ENCODE measurements at places on chromosomes 6 and 20.

GRCh38 chr20:57991211-57991881 is 237.1 kb downstream of the ANKRD60 start:
- no peak for DNase-seq

DNA sequence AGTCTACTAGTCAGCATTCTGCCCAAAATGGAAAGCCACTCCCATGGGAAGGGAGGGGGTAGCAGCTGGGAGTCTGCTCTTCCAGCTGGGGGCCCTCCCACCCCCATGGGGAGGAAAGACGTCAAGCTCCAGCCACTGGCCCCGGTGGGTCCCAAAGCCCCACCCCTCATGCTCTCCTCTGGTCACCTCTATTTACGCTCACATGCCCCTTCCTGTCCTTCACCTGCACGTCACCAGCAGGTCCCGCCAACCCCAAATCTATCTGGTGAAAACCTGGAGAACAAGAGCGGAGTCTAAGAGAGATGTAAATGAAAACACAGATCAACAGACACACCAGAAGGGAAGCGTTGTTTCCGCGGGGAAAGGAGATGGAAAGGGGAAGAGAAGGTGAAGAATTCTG is 30.0 kb upstream of the ZBP1 start:
- no peak for DNase-seq

DNA sequence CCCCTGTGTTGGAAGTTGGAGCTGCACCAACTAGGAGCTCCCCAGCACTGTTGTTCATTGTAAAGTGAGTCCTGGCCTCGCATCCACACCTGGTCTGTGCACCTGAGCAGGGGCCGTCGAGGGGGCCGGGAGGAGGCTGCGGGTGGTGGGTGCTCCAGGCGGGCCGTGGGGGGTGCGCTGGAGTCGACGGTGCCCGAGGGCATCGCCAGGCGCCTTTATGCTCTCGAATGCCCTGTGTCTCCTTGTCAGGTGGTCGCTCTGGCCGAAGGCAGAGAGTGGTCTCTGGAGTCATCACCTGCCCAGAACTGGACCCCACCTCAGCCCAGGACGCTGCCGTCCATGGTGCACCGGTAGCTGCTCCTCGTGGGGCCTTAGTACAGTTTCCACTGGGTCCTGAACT is 4.3 kb downstream of the ARFGAP1 start:
- DNase-seq = no peak

DNA sequence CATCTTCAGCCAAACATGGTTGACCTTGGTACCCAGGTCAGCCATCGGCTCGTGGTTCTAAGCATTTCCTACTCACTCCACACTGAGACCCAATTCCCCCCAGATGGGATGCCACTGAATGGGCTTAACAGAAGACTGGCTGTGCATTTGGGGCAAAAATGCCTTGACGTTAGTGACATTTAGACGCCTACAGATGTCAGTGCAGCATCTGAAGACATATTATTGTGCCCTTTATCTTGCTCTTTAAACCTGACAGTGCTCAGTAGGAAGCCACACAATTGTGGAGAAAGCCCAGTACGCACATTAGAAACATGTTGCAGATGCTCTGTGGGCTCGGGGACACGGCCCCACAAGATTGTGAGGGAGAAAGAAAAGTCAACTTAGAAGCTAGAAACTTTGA is 414.7 kb downstream of the PTPRT start:
- no peak for DNase-seq

- DNase-seq = no peak
These were observed 176.7 kb downstream of the LAMA2 start for GRCh38 chr6:129059650-129060049.

DNA sequence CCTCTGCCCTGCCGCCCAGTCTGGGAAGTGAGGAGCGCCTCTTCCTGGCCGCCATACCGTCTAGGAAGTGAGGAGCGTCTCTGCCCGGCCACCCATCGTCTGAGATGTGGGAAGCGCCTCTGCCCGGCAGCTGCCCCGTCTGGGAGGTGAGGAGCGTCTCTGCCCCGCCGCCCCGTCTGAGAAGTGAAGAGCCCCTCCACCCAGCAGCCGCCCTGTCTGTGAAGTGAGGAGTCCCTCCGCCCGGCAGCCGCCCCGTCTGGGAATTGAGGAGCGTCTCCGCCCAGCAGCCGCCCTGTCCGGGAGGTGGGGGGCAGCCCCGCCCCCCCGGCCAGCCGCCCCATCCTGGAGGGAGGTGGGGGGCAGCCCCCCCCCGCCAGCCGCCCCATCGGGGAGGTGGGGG is 27.8 kb downstream of the SNHG17 start:
- DNase-seq = no peak

- DNase-seq = no peak
These were observed 14.5 kb downstream of the FOXC1 start for GRCh38 chr6:1624058-1624850.

DNA sequence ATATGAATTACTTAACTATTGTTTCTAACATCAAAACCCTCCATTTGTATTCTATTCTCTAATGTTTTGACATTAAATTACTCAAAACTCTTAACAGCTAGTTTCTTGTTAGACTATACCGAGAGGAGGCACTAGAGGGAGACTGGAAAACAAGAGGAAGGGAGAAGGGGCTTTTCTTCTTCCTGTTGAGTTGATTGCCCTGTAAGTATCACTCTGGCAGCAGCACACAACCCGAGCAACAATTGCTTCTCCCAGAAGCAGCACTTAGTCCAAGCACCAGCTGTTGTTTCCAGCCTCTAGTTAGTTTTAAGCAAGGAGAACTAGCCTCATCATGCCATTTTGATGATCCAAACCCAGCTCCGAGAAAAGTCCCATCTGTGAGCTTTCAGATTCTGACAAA is 603.8 kb downstream of the PRKN start:
- no peak for DNase-seq

DNA sequence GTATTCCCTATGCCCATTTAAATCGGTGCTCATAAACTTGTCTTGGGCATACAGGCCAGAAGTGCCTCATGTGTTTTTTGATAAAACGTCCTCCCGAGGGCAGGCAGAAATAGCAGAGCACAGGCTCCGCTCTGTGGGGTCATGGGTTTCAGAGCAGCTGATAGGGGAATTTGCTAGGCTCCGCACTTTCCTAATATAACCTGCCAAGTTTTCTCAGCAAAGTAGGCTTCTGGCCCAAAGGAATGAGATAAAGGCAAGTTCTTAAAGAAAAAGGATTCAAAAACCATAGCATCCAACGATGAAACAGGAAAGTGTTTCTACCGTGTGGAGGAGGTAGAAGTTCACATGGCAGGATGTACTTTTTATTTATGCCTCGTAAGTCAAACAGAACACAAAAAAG is 69.8 kb upstream of the RALGAPA2 start:
- DNase-seq = no peak

DNA sequence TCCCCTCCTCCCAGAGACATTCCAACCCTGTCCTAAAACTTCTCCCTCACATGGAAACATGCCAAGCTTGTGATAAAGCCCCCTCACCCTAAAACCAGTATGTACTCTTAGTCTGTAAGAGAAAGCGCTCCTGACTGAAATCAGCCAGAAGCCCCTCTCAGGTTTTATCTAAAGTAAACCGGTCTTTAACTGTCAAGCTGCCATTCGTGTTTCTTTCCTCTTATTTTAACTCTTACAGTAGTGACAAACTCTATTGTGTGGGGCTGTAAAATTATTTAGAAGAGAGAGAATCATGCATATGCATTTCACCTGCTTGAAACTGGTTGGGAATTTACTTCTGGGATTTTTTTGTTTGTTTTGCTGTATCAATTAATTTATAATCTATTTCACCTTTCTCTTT is 62.7 kb downstream of the FARS2 start:
- no peak for DNase-seq
